ENCODE measurements at places on chromosomes 1 and 21.

DNA sequence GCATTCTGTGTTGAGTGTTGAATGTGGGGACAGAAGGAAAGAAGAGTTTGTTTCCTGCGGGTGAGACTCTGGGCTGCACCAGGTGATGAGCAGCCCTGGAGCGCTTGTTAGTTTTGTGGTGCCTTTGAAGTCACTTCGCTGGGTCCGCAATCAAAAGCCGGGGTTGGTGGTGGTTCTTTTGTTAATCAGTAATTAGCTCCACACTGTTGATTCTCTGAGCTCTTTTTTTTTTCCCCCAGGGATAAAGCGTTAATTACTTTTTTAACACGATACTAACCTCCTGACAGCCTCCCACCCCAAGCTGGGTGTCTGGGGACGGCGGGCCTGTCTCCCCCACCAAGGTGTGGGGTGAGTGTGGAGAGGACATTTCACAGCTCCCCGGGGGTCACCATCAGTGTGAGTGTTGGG lies 56.6 kb downstream of the AGPAT3 start:
- DNase-seq, result no peak

DNA sequence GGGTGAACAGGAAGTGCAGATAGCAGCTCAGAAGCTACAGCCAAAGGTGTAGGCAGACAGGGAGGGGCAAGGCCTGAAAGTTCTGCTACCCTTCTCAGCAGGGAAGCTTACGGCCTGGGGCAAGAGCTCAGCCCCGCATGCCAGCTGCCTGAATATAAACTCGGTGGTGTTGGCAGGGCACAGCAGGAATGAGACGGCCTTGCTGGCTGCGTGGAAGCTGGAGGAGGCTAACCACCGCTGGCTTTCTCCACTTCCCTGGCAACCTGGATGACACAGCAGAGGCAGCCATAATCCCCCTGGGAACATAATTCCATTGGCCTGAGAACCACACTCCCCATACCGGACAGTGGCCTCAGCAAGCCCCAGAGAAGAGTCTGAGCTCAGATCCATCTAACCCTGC lies 81.9 kb upstream of the PRRC2C start:
- no peak for DNase-seq

GRCh38 chr1:118974661-118975060 lies 13.5 kb downstream of the TBX15 start:
- DNase-seq, result no peak

- no peak for DNase-seq
Measured at GRCh38 chr1:36166938-36167905, 11.3 kb downstream of the MAP7D1 start.

DNA sequence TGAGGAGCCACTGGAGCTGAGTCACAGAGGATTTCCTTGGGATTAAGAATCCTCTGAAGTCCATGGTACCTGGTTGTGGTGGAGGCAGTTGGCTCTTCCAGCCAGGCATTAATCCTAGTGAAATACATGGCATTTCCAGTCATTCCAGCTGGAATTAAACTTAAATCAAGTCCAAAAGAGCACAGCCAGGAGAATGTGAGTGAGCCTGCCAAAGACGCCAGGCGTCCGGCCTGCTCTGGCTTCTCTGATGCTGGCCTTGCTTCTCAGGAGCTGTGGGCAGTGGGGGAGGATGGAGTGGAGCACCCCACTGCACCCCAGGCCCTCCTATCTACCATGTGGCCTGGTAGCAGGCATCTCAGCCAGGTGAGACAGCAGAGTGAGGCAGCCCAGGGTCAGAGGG lies 23.4 kb upstream of the TENT5C start:
- no peak for DNase-seq

- DNase-seq, result no peak
Measured at GRCh38 chr1:175693364-175693763, 50.0 kb downstream of the TNR start.

GRCh38 chr21:24372506-24372905 lies 1234.8 kb downstream of the MRPL39 start:
- no peak for DNase-seq

DNA sequence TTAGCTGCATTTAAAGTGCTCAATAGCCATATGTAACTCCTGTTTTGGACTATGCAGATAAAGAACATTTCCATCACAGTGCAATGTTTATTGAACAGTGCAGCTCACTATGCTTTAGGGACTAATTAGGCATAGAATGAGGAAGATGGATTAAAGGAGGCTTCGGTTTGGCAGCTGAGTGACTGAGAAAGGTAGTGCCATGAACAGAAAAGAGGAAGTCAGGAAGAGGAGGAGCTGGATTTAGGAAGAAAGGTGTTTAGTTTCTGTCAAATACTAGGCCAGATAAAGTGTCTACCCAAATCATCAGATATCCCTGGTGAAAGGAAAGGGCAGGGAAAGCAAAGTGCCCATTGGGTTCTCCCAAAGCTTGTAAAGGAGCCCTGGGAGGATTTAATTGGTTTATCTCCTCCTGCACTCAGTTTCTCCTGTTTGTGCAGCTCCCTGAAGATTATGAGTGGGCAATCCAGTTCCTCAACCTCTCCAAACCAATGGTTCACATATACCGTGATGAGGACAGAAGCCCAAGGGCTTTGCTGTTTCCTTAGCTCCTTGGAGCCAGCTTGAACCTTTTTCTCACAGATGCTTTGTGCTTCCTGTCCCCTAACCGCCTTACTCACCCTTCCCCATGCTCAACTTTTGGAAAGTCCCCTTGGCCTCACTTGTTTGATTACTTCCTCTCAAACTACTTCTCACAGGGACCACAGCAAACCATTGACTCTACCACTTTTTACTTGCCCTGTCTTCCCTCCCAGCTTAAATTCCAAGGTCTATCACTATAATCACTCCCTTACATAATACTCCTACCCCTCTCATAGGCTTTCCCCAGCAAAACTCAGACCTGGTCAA lies 3.5 kb upstream of the RAP1A start:
- DNase-seq, result no peak

DNA sequence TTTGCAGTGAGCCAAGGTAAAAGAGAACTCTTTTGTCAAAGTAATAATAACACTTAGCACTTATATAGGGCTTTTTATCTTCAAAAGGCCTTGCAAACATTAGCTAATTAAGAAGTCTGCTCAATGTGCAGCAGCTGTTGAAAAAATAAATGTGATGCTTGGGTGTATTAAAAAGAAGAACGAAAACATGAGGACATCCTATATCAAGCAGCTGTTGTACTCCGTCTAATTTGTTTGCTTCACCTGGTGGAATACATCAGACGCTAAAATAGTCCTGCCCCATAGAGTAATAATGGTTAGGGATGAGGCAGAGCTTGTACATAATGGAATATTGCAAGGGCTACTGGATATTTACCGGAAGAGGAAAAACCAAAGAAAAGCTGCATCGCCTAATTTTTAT lies 299.5 kb downstream of the ST6GALNAC3 start:
- no peak for DNase-seq

DNA sequence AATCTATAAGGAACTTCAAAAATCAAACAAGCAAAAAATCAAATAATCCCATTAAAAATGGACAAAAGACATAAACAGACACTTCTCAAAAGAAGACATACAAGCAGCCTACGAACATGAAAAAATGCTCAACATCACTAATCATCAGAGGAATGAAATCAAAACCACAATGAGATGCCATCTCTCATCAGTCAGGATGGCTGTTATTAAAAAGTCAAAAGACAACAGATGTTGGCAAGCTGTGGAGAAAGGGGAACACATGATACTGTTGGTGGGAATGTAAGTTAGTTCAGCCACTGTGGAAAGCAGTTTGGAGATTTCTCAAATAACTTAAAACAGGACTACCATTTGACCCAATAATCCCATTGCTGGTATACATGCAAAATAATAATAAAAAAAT lies 226.4 kb downstream of the S1PR1 start:
- DNase-seq, result no peak

DNA sequence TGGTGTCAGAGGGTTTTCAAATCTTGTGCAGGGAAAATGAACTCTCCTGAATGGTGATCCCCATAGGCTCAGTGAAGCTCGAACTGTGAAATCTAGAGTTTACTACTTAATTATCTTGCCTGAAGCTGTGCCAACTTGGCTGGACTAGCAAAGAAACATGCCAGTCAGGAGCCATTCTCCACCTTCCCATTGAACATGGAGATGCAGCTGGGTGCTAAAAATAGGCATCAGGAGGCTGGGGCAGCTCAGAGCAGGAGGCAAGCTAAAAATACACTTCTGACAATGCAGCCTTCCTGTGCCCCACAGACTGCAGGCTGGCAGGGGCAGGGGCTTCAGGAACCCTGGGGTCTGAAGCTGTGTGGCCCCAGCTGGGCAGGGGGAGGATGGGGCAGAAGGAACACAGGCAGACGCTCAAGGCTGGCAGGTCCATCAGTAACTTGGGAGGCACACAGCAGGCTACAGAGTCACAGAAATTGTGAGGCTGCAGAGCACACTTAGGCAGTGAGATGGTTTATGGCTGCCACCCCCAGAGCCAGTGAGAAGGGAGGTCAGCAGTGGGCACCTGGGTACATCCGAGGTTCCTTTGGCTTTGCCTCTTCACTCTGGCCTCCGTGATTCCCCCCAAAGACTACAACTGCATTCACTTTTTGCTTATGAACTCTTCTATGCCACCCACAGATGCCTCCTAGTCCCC lies 155.4 kb upstream of the KCND3 start:
- DNase-seq, result no peak

- no peak for DNase-seq
Measured at GRCh38 chr1:192010406-192010805, 147.9 kb upstream of the RGS18 start.

Data from erythroblast (primary cell).